ENCODE measurements at places on chromosomes 5 and 9.
A peak's percentile ranks its signal among the peaks of the same experiment; 100 is the strongest.

GRCh38 chr9:98795295-98795955, 930 bp downstream of the ANKS6 start:
- DNase-seq: no peak

- no peak for DNase-seq
Observed at GRCh38 chr9:126885131-126885641, 24.7 kb downstream of the ZBTB34 start.

DNA sequence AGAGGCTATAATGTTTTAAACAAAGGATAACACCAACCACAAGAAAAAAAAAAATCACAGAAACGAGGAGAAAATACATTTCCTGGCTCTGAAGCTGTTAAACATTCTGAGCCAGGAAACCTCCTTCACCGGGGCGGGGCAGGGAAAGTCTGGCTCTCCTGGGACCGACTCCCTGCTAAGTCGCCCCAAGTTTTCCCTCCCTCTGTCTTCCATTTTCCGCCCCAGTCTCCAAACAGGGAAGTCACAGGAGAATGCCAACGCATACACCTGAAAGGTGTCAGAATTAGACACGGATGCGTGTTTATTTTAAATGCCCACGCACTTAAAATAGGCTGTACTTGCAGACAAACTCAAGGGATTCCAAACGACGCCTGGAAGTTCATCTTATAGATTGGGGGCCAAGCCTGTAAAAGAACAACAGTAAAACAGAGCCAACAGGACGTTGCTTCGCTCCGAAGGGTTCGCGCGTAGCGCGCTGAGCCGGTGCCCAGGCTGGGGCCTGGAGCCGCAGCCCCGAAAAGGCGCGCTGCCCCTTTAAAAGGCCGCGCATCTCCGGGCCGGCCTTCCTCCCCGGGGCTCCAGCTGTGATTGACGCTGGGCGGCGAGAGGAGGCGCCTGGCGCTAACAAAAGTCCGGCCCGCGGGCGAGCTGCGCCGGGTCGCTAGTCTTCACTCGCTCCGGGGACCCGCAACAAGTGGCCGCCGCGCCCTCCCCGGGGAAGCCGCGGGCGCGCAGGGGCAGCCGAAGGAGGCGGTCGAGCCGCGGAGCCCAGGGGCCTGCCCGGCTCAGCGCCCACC, at the start of gene FBXL7:
TSS of gene FBXL7 (plus strand) at position 653 of the 797 bp plus-strand sequence.
- DNase-seq: peak; percentile 77

DNA sequence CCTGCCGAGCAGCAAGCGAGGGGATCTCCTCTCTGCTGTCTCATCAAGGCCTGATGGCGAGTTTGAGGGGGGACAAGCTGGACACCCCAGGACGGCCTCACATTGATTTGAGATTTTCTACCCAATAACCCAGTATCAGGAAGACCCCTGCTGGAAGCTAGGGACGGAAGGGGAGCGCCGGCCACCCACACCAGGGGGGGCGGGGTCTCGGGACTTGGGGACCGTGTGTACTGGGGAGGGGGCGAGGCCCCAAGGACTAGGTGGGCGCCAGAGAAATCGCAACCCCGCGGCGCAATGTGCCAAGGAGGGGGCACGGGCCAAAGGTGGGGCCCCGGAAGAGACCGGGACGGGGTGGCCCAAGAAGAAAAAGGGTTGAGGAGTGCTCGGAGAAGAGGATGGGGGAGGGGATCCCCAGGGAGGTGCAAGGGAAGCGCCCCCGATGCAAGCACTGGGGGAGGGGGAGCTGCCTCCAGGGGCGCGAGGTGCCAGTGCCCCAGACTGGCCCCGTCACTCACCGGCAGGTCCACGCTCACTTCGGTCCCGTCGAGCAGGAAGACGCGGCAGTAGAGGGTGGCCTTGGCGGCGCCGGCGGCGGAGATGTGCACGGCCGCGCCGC, 1.1 kb downstream of the EPB41L4B start:
- no peak for DNase-seq

DNA sequence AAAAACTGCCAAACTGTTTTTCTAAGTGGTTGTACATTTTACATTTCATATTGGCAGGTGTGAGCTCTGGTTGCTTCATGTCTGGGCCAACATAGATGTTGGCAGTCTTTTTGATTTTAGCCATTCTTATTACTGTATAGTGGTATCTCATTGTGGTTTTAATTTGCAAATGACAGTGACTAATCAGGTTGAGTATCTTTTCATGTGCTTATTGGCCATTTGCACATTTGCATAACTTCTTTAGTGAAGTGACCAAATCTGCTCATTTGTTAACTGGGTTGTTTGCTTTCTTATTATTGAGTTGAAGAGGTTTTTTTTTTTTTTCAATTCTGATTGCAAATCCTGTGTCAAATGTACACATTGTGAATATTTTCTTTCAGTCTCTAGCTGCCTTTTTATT, 36.9 kb upstream of the MSX2 start:
- no peak for DNase-seq

DNA sequence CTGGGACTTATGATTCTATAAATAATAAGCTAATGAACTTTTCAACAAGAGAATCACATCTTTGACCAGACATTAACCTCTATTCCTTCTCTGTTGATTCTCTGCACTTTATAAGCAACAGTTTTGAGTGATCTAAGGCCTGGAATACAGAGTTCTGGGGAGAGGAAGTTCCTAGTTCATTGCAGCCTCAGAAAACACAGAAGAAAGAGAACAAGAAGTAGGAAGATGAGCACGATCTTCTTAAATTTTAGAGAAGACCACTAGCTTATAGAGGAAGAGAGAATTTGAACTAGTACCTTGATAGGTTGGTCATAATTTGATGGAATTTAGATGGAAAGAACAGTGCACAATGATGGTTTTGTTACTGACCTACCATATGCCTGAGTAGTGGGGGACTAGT, 8.5 kb upstream of the C9orf72 start:
- DNase-seq: no peak

GRCh38 chr5:141787376-141787775, 90.8 kb downstream of the PCDH1 start:
- no peak for DNase-seq

DNA sequence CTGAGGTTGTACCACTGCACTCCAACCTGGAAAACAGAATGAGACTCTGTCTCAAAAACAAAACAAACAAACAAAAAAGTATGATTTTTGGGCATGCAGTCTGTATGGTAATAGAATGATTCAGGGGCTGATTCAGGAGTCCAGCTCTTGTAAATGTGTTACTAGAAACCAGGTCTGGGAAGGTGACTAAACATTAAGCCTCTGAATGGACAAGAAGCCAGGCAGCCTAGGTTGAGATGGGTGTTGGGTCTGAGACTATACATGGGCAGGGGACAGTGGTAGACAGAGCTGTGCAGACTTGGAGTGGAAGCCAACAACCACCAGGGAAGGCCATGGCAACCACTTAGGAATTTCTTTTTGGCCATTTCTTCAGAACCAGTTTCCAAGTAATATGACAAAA, 64.9 kb upstream of the TLE1 start:
- DNase-seq: peak; percentile 57

DNA sequence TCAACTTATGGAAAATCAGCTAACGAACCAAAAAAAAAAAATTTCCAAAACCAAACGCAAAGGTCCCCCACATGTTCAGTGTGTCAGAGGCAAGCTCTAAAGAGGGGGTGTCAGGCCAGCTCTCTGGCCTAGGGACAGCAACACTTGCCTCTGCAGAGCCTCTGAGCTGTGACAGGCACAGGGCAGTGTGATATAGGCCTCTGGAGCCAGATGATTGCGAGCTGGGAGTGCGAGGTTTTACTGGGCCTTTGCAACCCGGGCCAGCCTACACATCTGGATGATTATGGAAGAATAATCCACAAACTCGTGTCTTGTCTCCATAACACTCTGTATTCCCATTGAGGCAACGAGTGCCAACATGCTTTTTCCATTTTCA, 67.7 kb upstream of the STC2 start:
- DNase-seq: no peak

DNA sequence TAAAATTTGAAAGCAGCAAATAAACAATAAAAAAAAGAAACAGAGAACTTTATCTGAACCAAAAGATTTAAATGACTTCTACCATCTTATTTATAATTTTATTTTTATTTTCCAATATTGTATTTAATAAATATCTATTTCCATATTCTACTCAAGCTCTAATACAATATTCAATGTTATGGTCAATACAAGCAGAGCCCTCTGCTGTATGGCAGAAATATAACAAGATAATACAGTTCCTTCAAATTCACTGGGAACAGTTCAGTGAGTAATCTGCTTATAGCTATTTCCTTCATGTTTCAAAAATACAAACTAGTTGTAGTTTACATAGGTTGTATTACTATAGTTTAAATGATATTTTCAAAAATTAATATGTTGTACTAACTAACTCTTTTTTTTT, 332.7 kb downstream of the PRDM9 start:
- DNase-seq: peak; percentile 6

DNA sequence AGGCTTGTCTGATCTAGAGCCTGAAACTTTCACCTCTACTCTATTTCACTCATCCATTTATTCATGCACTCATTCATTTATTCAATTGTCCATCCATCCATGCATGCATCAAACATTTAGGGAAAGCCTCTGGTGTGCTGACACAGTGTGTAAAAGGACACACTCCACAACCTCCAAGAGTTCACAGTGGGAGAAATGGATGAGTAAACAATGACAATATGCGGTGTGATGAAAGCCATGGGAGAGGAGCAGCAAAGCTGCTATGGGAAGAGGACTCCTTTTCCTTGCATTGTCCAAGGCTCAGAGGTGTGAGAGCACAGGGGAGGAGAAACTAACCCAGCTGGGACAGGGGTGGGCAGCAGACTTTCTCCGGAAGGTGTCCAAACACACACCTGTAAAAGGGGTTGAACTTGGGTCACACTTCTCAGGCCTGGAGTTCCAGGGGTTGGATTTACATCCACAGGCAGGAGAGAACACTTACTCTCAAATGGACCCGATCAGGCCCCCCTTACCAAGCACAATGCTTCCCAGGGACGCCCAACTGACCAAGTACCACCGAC, 21.2 kb upstream of the PFDN1 start:
- no peak for DNase-seq

All from ACHN (cell line).